Epithelial cell of esophagus (primary cell): ENCODE measurements at places on chromosomes 2 and 18.

DNA sequence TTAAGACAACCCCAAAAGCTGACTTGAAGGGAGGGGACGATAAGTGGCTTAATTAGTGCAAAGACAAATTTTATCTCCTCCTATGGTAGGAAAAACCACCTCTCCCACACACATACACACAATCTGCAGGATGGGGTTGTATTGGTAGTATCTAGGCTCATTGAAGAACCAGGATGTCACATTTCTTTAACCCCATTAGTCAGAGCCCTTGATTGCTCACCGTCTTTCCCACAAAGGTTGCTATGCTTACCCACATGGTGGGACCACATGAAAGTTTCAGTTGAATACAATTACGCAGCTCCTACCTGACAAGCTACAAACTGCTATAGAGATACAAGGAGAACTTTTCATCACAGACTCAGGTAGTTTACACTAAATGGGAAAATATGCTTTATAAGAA is 765.0 kb upstream of the CELF4 start:
- no peak for DNase-seq

DNA sequence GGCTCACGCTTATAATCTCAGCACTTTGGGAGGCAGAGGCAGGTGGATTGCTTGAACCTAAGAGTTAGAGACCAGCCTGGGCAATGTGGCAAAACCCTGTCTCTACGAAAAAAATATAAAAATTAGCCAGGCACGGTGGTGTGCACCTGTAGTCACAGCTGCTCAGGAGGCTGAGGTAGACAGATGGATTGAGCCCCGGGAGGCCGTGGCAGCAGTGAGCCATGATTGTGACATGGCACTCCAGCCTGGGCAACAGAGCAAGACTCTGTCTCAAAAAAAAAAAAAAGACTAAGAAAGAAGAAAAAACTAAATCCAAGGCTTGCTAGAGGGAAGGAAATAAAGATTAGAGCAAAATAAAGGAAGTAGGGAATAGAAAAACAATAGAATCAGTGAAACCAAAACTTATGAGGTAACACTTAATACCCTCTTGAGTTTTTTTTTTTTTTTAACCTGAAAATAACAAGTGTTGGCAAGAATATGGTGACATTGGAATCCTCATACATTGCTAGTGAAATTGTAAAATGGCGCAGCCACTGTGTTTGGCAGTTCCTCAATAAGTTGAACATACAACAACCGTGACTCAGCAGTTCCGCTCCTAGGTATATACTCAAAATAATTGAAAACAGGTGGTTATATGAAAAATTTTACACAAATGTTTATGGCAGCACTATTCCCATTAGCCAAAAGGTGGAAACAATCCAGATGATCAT is 85.2 kb downstream of the EML4 start:
- no peak for DNase-seq

DNA sequence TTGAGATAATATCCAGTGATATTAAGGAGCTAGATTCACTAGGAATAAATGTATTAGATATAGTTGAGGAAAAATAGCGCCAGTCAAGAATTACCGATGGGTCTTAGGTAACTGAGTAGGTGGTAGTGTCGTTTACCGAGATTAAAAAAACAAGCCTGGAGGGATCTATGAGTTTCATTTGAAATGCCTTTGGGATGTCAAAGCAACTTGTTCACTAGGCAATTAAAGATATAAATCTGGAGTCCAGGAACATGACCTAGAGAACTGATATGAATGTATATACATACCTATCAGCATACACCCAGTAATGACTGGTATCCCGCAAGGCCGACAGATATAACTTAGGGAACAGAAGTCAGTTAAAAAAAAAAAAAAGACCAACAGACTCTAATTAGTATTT is 29.2 kb upstream of the MAP4K3 start:
- DNase-seq, result no peak

DNA sequence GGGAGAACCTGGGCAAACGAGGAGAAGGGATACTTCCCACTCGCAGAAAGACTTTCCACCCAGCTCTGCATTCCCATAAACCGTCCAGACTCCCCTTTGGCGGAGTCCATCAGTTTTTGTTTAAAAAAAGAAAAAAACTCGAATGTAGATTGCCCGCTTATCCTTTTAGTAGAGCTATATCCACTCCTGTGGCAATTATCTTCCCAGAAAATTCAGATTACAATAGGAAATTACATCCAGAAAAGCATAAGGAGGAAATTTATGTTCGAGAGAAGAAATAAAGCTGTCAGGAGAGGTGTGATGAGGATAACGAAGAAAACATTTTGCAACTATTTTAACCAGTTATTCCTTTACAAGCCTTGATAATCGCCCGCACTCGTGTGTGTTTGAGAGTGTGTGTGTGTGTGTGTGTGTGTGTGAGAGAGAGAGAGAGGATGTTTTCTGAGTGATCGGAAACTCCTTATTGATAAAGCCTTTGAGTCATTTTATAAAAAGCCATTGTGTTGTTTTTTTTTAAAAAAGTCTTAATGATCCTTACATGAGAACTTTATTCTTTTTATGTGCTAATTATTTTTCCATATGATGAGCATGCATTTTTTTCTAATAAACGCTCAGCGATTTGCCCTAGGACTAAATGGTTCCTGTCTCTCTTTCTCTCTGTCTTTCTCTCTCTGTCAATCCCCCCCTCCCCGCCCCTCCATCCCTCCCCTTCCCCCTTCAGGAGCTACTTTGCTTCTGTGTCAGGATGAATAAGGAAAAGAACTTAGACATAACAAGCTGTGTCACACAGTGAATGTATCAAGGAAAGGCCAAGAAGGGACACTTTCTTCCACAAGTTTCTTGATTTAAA is 1.1 kb upstream of the PPP3R1 start:
- peak; percentile 30 for DNase-seq

GRCh38 chr2:170530284-170530745 is 184.8 kb upstream of the SP5 start:
- peak; percentile 12 for DNase-seq

DNA sequence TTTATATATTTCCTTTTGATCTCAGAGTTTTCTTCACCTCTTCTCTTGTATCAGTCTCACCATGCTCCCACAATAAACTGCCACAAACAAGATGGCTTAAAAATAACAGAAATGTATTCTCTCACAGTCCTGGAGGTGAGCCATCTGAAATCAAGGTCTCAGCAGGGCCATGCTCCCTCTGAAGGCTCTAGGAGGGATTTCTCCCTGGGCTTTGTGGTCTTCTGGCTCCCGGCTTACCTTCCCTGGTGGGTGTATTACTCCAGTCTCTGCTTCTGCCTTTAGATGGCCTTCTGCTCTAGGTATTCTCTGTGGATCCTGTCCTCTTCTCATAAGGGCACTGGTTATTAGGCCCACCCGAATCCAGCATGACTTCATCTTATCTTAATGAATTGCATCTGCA is 994.7 kb upstream of the POU3F3 start:
- no peak for DNase-seq

DNA sequence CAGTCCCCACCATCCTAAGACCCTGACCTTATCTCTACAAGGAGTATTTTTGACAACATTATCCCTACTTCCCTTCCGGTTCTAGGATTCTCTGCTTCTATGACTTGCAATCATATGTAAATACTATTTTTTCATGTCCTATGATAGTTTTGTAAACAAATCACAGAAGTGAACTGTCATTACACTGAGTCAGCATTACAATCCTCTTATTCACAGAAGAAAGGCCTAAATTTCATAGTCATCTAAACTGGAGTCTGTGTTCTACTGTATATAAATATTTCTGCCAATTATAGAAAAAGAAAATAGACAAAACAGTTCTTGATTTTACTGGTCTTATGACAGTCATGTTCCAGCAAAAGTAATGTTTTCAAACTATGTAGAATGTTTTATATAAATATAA is 265.1 kb downstream of the NCKAP5 start:
- DNase-seq, result peak; percentile 62

- DNase-seq, result no peak
These were observed 437.9 kb upstream of the PIK3C3 start for GRCh38 chr18:41517142-41517541.

- no peak for DNase-seq
These were observed 107.5 kb downstream of the MSTN start for GRCh38 chr2:189954989-189955388.

GRCh38 chr2:25981596-25982272 is 563 bp downstream of the KIF3C start:
- DNase-seq, result no peak

- DNase-seq, result no peak
These were observed 237.5 kb downstream of the ICOS start for GRCh38 chr2:204174034-204174433.

DNA sequence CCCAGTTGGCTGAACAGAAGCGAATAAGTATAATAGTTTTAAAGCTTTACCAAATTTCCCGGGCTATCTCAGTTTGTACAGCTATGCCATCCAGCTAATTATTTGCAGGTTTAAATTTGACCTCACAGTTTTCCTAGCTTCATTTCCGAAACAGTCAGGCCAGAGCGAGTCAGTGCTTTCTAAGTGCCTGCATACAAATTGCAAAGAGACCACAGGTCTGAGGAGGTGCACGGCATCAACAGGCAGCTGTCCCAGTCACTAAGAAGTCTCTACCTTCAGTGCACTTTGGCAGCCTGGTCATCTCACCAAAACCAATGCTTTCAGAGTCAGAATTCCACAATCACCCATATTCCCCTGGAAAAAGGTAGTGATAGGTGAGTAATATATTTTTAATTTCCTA is 51.9 kb downstream of the LAMA1 start:
- DNase-seq, result no peak

DNA sequence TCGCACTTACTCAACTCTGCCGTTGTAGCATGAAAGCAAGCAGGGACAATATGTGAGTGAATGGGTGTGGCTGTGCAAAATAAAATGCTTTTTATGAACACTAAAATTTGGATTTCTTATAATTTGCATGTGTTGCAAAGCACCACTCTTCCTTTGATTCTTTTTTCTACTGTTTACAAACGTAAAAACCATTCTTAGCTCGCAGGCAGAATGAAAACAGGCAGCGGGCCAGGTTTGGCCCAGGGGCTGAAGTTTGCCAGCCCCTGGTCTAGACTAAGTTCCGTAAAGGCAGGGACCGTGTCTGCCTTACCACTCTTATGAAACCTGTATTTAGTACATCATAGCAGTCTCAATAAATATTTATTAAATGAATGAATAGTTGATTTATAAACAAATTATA is 83.7 kb upstream of the SPATS2L start:
- DNase-seq, result no peak

DNA sequence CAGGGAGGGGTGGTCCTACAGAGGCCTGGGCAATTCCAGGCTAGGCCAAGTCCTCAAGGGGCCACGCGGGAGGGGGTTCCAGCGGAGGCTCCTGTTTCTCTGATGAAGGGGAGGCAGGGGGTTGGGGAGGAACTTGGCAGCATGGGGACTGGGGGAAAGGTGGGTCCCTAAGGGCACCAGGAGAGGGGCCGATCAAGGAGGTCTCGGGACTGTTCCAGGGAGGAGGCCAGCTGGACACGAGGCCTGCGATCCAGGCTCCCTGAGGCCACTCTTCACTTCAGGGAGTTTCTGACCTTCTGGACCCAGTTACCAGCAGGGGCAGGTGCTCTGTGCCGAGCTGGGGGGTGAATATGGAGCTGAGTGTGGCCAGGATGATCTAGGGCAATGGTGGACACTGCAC is 71.5 kb downstream of the ASB1 start:
- no peak for DNase-seq

DNA sequence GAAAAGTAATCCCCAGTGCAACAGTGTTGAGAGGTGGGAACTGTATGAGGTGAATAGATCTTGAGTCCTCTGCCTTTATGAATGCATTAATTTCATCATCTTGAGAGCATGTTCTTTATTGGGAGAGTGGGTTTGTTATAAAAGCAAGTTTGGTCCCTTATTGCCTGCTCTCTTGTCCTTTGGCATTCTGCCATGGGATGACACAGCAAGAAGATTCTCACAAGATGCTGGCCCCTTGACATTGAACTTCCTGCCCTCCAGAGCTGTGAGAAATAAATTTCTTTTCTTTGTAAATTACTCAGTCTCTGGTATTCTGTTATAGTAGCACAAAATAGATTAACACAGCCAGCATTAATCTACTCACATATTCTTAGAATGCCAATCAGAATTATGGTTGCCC is 108.6 kb downstream of the EHBP1 start:
- DNase-seq, result peak; percentile 53

DNA sequence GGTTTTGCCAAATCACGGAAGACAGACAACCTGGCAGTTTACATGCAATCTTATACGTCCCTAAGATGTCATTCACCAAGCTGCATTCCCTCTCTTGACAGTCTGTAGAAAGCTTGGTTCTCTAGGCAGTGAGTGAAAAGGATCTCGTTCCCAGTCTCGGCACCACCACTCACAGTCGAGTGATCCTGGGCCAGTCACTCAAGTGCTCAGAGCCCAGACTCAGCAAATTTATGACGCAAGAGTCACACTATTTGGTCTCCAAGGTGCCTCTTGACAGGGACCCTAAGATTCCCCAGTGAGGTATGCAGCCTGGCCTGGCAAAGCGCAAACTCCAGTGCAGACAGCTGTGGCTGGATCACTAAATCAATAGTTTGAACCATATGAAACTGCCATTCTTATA is 77.9 kb downstream of the EIPR1 start:
- no peak for DNase-seq

- DNase-seq, result peak; percentile 84
These were observed 79.2 kb upstream of the SETBP1 start for GRCh38 chr18:44601447-44601846.

DNA sequence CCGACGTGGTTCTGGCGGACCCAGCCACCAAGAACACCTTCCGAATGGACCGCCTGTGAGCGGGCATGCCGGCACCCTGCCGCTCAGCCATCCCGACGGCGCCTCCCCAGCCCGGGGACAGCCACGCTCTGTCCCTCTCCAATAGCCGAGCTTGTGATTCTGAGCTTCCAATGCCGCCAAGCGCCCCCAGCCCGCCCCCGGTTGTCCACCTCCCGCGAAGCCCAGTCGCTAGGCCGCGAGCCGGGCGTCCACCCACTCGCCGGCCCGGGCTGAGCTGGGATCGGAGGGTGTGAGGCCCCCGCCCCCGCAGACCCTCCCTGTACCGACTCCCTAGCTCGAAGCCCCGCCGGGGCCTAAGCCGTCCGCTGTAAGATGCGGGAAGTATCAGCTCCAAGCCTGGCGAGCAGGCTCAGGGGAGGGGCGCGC is 1195.1 kb upstream of the CHAC2 start:
- DNase-seq, result no peak

GRCh38 chr2:203835892-203836800 is 31.4 kb upstream of the CTLA4 start:
- no peak for DNase-seq

DNA sequence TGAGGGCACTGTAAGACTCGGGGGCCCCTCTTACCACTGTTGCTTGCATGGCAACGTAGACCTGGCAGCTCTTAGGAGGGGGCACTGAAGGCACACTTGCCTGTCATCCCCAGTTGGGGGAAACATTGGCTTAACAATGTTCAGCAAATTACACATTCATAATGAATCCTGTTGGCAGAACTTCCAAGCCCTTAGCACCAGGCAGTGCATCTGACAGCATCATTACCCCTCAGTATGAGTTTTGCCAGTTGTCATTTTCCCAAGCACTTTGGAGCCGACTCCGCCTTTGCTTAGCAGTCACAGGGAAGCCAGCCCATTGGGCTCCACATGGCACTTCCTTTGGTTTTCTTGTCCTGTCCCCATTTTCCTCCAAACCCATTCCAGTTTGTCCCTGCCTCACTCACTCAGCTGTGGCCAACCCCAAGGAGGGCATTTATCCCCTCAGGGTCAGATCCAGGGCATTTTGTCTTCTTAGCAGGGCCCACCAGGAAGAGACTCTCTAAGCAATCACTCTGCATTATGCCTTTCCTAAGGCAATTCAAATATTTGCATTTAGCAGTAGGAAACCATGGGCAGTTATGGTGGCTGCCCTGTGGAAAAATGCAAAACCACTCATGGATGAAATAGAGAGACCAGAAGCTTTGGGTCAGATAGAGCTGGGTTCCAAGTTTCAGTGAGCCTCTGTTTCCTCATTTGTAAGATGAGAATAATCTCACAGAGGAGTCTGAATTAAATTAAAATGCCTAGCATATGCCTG is 73.9 kb downstream of the VSNL1 start:
- no peak for DNase-seq
